Prostate gland (tissue), 2 donors: ENCODE measurements at places on chromosomes 12 and 14.

DNA sequence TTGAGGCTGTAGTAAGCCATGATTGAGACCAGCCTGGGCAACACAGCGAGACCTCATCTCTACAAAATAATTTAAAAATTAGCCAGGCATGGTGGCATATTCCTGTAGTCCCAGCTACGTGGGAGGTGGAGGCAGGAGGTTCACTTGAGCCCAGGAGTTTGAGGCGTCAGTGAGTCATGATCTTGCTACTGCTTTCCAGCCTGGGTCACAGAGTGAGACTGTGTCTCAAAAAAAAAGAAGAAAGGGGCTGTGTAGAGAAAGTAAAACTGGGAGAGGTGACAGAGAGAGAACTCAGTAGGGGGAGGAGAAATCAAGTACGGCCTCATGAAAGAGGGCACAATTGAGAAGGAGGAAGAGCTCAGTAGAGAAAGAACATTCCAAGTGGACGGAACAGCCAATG is 12.4 kb downstream of the TECPR2 start:
- no peak for DNase-seq

GRCh38 chr14:87623616-87624015 is 369.4 kb downstream of the GALC start:
- DNase-seq, result no peak

DNA sequence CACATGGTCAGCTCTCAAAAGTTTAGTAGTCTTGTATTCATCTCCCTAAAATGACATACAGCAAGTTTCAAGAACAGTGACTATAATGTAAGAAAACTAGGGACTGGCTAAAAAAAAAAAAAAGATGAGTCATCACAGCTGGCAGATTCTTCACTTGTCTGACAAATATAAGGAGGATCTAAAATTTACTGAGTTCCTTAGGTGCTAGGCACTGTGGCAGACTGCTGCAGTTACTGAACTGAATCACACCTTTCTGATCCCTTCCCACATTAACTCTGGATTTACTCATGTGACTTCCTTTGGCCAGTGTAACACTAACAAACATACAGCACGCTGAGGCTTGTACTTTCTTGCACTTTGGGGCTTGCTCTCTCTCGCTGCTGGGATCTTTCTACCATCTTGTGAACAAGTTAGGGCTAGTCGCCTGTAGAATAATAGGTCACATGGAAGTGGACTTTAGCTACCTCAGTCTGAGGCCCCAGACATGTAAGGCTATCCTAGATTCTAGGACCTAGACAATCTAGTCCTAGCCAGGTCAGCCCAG is 32.1 kb downstream of the BAZ1A start:
- peak; percentile 16 for DNase-seq

GRCh38 chr14:64676410-64677008 is 27.7 kb upstream of the PLEKHG3 start:
- DNase-seq, result no peak

DNA sequence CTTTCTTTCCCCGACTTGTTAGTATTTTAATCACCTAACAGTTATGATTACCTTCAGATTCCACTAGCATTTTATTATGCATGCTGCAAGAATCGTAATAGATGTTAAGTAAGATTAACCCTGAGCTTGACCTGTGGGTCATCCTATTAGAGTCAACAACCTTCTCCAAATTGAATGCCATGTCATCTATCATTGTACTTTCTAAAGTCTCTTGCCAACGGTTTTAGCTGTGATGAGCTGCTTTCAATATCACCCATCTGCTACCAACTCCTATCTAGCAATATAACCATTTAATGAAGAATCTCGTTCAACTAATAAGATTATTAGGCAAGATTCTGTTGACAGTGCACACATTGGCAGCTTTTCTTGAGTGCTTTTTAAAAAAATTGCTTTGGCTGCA is 33.7 kb downstream of the DACT1 start:
- DNase-seq, result no peak

DNA sequence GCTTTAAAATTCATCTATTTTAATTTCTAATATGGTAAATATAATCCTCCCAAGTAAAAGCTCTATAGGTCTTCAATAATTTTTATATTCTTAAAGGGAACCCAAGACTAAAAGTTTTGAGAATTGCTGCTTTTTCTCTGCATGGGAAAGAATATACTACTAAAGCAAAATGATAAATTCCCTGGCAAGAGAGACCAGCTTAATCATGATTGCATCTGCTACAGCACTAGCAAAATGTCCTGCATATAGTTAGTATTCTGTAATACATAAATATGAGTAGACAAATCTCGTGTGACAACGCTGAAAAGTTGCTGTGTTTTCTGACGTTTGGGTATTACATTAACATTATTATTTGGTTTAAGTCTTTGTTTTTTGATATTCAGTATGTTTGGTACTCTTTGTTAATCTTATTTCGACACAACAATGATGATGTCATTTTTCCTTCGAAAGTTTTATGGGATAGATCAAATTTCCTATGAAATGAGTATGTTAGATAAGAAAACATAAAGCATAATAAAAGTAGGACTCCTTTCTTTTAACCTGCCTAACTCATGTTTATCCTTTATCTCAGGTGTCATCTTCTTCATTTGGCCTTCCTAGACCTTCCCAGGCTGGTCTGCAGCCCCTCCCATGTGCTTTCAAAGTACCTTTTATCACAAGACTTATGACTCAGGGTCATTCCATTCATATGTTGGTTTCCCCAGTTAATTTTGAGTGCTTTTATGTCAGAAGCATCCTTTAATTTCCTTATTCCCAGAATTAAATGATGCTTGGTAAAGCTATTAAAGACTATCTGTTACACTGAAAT is 321.9 kb downstream of the RAD51B start:
- DNase-seq, result no peak

DNA sequence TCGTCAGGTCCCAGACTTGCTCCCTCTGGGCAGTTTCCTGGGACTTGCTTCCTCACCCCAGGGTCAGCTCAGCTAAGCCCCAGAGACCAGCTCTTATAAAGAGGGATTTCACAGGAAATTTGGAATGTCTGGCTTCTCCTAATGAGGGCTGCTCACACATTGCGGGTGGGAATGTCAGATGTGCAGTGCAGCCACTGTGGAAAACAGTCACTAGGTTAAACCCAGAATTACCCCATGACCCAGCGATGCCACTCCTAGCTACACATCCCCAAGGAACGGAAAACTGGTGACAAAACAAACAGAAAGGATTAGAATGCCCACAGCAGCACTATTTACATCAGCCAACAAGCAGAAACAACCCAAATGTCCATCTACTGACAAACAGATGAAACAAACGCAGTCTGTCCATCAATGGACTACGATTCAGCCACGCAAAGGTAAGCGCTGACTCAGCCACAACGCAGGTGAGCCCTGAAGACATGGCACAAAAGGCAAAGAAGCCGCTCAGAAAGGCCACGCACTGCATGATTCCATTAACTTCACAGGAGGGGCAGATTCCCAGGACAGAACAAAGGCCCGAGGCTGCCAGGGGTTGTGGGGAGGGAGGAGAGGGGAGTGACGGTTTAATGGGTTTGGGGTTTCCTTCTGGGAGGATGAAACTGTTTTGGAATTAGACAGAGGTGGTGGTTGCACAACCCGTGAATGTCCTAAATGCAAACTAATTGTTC is 63.0 kb downstream of the NCOR2 start:
- no peak for DNase-seq

GRCh38 chr12:124401704-124402221 is 106.9 kb downstream of the RFLNA start:
- no peak for DNase-seq

GRCh38 chr12:26319511-26319910 is 124.1 kb downstream of the SSPN start:
- DNase-seq, result peak; percentile 39

DNA sequence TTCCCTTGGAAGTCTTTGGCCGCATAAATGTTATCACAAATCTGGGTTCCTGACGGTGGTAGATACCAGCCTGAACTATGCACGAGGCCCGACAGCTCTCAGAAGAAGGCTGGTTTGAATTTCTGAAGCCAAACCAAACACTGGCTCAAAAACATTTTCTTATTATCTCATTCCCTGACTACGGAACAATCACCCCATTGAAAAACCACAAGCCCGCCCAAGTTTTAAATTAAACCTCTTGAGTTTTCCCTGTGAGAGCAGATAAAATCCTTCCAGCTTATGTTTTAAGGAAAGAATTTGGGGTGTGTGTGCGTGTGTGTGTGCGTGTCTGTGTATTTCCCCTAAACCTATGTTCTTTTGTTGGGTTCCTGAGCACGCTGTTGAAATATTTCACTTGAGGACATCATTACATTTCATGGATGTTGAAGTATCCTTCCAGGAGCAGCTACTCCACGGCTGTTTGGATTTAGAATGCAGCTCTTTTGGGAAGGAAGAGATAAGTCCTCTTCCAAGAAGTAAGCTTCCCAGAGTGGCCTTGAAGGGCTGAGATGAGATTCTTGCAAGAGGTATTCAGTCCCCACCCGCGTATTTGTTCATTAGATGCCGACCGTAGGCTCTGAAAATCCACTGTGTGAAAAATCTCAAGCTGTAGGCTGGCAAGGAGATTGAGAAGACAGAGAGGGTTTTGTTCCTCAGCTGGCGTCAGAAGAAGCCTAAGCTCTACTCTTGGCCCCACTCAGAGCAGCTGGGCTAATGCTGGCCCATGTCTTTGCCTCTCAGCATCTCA is 131.0 kb upstream of the NCOR2 start:
- DNase-seq, result no peak
